ENCODE measurements at places on chromosomes 16 and 17.
A peak's percentile ranks its signal among the peaks of the same experiment; 100 is the strongest.

- DNase-seq: no peak
These were observed 6.5 kb downstream of the DHX58 start for GRCh38 chr17:42106009-42106408.

DNA sequence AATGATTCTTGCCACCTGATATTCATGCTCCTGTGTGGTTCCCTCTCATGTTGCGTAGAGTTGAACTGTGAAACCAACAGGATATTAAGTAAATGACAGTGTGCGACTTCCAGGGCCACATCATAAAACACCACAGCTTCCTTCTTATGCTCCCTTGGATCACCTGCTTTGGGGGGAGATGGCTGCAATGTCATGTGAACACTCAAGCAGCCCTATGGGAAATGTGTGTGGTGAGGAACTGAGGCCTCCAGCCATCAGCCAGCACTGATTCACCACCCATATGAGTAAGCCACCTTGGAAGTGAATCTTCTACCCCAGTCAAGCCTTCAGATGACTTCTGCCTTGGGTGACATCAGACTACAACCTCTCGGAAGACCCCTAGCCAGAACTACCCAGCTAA is 427.5 kb downstream of the UTP18 start:
- DNase-seq: no peak

GRCh38 chr17:76569607-76570279 is 15.9 kb downstream of the ST6GALNAC2 start:
- DNase-seq: no peak

DNA sequence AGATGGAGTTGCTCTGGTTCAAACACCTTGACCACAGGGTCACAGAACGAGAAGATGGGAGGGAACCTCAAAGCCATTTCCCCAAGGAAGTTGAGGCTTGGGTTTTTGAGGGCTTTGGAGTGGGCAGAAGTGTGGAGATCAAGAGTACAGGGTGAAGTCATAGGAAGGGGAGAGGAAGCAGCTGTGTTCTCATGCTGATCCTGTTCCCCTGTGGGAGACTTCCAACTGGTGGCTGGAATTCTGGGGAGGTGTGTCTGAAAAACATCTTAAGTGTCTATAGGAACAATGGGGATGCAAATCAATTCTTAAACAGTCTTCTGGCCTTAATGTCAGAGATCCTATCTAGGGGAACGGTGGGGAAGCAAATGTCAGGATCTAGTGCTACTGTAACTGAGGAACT is 38.8 kb upstream of the HSBP1 start:
- no peak for DNase-seq

DNA sequence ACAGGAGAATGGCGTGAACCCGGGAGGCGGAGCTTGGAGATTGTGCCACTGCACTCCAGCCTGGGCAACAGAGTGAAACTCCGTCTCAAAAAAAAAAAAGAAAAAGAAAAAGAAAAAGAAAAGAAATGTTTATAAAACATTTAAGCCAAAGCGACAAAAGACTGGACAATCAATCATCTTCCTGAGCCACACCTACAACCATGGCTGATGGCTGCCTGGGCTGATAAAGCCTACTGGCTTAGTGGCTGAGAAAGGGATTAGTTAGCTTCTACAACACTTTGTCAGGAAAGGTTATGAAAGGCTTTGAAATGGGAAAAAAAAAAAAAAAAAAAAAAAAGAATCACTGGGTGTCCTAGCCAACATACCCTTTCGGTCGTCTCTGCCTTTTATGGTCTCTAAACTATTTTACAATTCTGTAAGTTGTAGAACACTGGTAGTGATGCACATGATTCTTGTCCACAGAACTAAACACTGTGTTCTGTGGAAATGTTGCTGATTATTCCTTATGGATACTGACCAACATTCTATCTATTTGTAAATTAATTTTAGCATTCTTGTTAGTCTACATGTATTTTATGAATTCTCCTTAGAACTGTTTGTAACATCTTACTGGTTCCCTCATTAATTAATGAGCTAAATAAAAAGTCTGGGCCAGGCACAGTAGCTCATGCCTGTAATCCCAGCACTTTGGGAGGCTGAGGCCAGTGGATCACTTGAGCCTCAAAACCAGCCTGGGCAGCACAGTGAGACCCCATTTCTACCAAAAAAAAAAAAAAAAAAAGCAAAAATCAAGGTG is 45.5 kb downstream of the ZZEF1 start:
- DNase-seq: no peak

DNA sequence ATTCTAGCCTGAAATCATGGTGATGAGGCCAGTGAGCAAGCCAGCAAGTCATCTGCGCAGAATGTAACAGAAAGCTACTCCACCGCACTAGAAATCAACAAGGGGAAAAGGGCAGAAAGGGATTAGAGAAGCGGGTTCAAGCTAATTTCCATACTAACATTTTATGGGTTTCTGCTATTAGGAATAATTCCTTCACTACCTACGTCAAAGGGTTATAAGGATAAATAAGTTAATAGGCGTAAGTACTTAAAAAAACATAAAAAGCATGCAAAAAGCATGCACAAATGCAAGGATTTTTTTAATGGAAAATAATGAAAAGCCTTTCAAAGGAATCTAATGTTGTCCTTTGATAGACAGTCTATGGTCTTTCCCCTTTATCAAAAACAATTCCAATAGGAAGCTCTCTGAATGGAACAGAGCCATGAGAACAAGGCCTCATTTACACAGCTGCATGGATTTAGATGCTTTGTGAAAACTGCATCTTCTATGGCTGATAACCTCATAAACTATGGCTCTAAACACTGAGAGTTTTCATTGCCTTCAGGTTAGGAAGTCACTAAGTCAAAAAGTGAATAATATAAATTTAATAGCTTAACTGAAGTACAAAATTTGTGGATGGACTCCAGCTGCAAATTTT is 5.6 kb downstream of the EMC8 start:
- DNase-seq: no peak

- peak; percentile 38 for DNase-seq
These were observed 337.1 kb downstream of the CNTNAP4 start for GRCh38 chr16:76614269-76614668.

DNA sequence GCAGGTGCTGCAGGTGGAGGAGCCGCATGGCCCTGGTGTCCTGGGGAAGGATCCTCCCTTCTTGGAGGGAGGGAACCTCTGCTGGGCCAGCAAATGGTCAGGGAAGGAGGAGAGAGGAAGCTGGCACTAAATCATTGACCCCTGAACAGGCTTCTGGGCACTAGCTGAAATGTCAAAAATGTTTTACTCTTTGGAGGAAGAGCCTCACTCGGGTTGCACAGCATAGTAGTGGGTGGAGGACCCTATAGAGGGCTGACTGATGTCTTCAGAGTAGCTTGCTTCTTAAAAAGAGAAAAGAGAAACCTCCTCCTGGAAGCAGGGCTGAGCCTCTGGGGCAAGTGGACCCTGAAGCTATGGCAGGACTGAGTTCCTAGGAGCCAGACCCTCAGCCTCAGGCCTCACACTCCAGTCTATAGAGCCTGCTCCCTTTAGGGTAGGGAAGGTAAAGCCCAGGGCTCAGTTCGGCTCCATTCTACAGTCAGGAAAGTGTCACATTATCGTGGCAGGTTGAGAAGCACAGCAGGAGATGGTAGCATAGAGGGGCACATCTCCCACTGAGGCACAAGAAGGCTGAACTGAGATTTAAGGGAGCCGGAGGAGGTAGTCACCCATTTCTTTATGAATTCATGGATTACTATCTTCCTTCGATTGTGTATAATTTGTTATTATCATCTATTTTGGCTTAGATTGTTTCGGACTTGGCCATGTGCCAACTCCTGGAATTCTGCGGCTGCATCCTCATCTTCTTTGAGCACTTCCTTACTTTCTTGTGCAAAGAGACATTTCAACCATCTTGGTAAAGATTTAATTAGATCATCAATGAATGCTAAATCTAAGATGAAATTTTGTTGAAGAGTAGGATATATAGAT is 7.3 kb upstream of the CUEDC1 start:
- DNase-seq: peak; percentile 7

DNA sequence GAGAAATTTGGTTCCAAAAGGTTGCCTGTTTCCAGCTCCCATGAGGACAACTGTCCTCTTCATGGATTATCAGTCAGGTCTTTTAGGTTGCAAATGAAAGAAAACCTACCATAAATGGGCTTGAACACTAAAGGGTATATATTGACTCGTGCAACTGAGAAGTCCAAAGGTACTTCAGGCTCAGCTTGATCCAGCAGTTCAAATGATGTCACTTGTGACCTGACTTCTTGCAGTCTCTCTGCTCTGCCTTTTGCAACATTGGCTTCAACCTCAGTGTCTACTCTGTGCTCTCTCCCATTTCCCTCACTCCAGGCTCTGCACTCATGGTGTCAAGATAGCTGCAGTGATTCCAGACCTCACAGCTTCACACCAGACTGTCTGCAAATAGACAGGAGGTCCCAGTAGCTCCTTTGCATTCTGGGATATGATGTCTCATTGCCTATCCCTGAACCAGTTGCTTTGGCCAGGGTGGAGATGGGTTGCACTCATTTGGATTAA is 5.5 kb upstream of the CALB2 start:
- DNase-seq: no peak

DNA sequence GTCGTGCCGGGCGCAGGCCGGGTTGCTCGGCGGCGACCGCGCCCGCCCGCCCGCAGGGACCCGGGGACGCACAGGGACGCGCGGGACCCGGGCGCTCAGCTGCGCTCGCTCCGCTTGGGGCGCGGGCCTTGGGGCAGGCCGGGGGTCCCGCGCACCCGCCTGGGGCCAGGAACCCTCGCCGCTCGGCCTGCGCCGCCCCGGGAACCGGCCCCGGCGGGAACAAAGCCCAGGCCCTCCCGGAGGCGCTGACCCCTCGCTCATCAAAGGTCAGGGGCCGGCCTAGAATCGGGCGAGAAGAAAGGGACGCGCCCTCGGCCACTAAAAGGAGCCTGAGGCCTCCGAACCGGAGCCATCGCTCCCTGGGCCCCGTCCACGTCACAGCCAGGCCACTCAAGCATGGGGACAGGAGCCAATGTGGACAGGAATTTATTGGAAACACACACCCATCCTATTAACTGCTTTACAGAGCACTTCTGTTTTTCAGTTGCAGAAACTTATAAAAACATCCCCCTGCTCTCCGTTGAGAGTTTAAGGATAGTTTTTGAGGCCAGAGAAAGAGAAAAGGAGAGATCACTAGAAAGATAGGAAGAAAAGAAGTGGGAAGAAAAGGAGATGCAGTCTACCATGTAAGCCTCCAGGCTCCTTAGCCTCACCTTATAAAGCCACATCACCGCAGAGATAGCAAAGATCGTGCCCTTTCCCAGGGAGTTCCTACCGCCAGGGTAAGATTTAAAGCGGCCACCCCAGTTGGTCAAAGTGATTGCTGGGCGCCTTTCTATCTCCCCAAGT is 558 bp upstream of the ZFHX3 start:
- DNase-seq: peak; percentile 64

DNA sequence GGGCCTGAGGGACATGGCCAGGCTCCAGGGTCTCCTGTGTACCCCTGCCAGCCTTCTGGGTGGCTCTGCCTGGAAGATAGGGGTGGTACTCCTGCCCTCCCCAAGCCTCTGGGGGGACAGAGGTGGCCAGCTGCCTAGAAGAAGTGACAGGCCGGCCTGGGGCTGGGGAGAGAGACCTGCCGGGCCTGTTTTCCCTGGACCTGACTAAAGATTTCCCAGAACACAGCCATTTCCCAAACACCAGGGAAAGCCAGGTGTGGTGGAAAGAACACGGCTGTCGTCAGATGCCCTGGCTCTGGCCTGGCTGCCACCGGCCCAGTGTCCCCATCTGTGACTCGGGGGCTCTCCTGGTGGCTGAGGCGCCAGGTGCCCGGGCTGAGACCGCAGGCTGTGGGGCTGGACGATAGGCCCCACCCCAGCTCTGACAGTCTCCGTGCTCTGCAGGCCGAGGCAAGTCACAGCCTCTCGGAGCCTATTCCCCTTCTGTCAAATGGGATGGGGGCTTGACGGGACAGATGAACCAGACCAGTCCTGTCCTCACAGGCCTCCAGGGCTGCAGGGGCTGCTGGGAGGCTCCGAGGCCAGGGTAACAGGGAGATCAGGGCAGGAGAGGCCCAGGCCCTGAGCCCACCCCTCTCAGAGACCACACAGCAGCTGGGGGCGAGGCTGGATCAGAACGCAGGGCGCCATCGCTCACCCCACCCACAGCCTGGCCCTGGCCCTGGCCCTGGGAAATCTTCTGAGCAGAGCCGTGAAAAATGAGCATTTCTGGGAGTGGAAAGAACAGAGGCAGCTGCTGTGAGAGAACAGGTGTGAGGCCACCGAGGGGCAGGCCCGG is 33.1 kb downstream of the CTU2 start:
- peak; percentile 60 for DNase-seq

GRCh38 chr16:73176577-73177013 is 128.7 kb upstream of the ZFHX3 start:
- DNase-seq: no peak

- DNase-seq: peak; percentile 50
These were observed 10.3 kb downstream of the HSPB9 start for GRCh38 chr17:42132941-42133340.

GRCh38 chr16:66619534-66620428 is 15.3 kb downstream of the CMTM3 start:
- DNase-seq: no peak

DNA sequence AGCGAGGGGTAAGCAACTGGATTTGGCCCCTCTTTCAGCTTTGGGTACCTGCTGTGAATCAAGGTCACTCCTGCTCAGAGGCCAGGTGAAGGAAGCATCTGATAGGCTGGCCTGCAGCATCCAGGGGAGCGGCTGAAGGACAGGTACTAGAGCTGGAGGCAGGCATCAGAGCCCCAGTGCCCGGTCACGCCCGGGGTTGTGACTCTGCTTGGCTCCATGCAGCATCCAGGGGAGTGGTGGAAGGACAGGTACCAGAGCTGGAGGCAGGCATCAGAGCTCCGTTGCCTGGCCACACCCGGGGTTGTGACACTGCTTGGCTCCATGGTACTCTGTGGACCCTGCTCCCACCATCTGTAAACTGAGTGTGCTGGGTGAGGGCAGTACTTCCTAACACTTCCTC is 189.7 kb downstream of the XYLT1 start:
- no peak for DNase-seq

- peak; percentile 60 for DNase-seq
These were observed 254.8 kb upstream of the TBX2 start for GRCh38 chr17:61144617-61145564.

DNA sequence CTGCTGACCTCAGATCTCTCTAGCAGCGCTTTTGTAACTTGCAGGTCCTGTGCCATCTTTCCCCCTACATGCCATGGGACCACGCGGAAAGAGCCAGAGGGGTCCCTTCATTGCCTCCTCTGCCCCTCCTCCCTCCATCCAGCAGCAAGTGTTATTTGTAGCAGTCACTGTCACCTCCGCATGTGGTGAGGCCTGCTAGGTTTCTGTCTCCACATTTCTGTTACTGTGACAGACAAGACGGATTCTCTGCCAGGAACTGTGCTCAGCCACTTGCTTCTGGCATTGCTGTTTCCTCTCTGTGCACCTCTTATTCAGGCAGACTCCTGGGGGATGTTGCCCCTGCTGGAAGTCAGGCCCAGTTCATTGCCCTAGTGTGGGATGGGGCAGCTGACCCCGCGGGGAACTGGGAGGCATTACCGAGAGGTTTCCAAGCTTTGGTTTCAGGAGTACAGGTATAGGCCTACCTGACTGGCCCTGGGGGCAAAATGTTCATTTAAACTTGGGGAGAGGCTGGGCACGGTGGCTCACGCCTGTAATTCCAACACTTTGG is 61.2 kb downstream of the RAB11FIP4 start:
- no peak for DNase-seq

Data from right hindlimb (tissue), 1 donor.